ENCODE measurements at places on chromosomes 7 and 10.

- H3K36me3 ChIP-seq: no peaks in the 10 kb centered on the region
- no peak for DNase-seq
- H3K4me3 ChIP-seq: no peak overlapping the region
Measured at GRCh38 chr7:109407756-109408155, 838.1 kb downstream of the DNAJB9 start.

DNA sequence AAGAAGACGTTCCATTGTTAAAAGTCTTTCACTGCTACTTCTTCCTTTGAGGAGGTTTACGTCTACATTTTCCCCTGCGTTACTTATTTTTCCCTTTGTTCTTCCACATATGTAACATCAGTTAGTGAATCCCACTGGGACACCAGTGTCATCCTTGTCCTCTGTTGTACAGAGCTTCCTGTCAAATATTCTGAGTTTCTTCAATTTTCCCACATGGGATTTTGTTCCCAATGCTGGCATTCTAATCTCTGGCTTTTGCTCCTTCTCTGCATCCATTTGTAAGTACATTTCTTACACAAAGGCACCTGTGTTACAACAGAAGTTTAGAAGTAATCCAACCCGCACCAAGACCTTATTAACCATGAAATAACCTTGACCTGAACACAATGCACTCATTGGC lies 627.4 kb upstream of the PFKP start:
- no peaks in the 10 kb centered on the region for H3K4me1 ChIP-seq
- no peaks in the 10 kb centered on the region for H3K36me3 ChIP-seq
- no peak overlapping the region for H3K4me3 ChIP-seq
- H3K27ac ChIP-seq: no peak overlapping the region
- no peaks in the 10 kb centered on the region for H3K27me3 ChIP-seq

DNA sequence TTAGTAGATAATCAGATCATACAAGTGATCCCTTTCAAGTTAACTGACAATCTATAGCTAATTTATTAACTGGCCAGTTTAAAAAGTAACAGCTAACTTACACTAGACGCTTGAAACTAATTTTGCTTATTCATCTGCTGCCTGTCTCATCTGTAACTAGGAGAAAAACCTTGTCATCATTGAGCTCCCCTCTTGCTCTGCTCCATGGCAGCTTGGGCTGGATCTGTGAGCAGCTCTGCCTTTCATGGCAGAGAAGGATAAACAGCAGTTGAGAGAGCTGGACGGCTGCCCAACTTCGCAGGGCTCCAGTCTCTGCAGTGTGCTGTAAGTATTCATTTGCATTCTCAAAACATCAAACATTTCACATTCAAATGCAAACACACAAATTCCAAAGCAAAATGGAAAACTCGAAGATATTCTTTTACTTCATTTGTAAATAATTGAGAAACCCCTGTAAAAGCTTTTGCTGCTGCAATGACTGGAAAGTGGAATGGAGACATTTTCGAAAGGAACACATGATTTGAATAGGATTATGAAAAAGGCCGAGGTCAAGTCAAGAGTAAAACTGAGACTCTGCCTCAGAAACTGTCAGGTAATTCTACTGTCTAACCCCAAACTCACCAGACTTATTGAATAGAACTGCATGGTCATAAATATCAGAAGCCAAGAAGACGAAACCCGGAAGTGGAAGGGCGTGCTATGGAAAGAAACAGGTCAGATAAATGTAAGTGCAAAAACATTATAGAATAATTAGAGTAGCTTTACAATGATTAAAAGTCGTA lies 17.6 kb downstream of the SLC35B4 start:
- no peak overlapping the region for H3K4me3 ChIP-seq
- H3K36me3 ChIP-seq: peaks cover 8% of the 10 kb centered on the region
- no peak for DNase-seq
- H3K27ac ChIP-seq: no peak overlapping the region
- no peaks in the 10 kb centered on the region for H3K4me1 ChIP-seq

DNA sequence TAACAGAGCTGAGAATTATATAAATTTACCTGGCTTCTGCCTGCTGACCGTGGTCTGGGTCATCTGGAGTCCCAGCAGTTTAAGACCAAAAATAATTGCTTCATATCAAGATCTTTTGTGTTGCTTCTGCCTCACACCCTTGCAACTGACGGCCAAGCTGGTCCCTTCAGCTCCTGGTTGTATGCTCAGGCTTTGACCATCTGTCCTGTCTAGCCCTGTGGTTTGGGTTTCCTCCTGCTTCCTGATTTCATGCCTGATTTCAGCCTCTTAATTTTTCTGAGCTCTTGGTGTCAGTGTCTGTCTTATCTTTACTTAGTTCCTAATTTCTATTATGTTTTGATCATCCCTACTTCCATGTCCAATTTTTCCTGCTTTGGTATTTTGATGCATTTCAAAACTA lies 87.9 kb upstream of the PLXDC2 start:
- no peaks in the 10 kb centered on the region for H3K4me1 ChIP-seq
- no peak overlapping the region for H3K27ac ChIP-seq
- no peaks in the 10 kb centered on the region for H3K27me3 ChIP-seq
- H3K4me3 ChIP-seq: no peak overlapping the region

- H3K4me3 ChIP-seq: no peak overlapping the region
- H3K27ac ChIP-seq: no peak overlapping the region
Measured at GRCh38 chr10:46227936-46228562, 58.7 kb upstream of the ANTXRL start.

DNA sequence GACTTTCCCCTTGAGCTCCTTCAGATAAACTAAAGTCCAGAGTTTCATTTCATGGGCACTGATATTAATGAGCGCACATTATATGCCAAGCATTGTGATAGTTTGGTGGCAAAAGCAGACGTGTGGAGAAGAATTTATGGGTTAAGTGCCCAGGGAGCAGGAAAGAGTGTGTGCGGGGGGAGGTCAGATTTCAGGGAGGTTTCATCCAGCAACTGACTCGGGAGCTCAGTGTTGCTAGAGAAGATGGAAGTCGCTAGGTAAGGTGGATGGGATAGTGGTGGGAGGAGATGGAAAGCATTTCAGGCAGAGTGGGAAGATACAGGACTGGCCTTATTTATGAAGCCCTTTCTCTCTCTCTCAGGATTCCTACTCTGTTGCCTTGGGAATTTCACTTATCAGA lies 223.0 kb downstream of the SNX10 start:
- no peak for DNase-seq
- peaks cover 9% of the 10 kb centered on the region for H3K4me1 ChIP-seq
- H3K4me3 ChIP-seq: no peak overlapping the region
- no peak overlapping the region for H3K27ac ChIP-seq
- H3K36me3 ChIP-seq: no peaks in the 10 kb centered on the region
